ENCODE measurements at places on chromosomes 6 and 20.

DNA sequence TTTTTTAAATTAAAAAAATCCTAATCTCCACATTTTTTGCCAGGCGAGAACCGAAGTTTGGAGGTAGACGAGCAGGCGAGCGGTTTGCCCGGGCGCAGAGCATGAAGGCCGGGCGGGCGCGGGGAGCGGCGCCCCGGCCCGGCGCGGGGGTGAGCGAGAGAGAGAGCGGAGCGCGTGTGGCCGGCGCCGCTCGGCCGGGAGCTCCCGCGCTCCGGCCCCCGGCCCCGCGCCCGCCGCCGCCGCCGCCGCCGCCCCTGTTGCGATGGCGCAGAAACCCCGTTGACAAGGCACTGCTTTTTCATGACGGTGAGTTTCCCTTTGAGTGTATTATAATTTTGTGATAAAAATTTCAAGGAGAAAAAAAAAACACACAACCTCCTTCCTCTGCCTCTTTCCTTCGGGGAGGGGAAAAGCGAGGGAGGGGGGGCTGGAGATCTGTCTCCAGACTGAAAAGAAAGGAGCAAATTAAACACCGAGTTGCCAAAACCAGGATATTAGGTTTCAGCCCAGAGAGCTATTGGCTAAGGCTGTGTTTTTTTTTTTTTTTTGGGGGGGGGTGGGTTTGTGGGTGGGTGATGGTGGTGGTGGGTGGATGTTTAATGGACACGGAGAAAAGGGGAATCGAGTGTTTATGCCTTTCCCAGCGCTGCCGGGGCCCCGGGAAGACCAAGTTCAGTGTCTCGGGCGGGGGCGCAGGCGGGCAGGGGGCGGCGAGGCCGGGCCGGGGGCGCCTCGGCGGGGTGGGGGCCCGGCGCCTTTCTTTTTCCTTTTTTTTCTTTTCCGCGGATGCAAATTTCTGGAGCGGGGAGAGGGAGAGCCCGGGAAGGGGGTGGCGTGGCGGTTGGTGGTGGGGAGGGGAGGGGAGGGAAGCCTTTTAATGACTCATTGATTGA lies at the start of gene BICRAL:
BICRAL (plus strand) TSS at position 257 of the 893 bp plus-strand sequence. CDS start 39,971 bp downstream, outside the sequence.
- peak; percentile 55 for DNase-seq

DNA sequence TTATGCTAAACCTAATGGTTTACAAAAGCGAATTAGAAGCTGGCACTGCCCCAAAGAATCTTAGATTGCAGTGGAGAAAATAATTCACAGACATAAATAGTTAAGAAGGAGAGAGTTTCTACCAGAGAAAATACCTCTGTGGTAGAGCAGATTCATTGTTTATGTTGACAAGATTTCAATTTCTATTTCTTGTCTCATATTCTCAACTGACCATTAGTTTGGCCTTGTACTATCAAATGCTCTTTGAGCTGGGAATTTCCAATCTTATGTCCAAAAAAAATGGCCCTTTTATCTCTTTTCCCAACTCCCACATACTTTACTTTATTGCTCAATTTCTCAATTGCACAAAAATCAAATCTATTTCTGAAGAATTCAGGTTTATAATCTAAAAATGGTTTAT lies 804.1 kb upstream of the CITED2 start:
- DNase-seq: no peak

- no peak for DNase-seq
Measured at GRCh38 chr6:36834576-36835341, 4.5 kb downstream of the CPNE5 start.

DNA sequence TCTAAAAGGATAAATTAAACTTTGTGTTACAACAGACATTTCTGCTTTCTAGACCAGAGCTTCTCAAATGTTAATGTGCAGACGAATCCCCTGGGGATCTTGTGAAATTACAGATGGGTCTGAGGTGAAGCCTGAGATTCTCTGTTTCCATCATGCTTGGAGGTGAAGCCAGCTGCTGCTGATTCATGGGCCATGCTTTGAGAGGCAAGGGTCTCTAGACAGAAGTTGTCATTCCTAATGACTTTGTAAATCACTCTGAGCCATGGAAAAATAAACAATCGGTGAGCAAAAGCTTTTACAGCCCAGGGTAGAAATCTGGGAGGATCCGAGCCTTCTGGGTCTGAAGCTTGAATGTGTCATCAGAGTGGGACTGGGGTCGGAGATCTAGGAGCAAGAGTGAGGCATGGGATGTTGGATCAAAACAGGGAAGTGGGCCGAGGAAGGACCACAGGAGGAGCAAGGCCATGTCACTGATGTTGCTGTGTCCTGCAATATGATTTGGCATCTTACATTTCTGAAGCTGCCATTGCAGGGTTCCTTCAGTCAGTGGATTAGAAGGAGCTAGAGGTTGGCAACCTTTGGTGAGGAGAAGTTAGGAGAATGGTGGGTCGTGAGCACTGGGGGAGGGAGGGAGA lies 77.3 kb downstream of the TRMT11 start:
- DNase-seq: no peak

DNA sequence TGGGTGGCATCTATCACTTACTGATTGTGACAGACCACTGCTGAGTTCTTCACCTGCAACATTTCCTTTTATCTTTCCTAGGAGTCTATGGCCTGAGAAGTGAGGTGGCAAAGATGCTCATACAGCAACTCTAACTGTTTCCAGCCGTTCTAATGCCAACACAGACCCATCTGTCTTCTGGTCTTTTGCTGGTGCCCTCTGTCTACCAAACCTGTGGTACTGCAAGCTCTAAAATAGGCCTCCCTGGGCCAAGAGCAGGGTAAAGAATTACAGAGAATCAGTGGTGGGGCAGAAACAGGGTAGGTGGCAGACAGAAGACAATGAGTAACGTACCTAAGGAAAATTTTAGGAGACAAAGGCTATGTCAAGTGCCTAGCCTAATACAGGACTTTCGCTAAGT lies 611.0 kb upstream of the FLRT3 start:
- no peak for DNase-seq

GRCh38 chr20:43198607-43199006 lies 8.9 kb upstream of the PTPRT start:
- DNase-seq: no peak

DNA sequence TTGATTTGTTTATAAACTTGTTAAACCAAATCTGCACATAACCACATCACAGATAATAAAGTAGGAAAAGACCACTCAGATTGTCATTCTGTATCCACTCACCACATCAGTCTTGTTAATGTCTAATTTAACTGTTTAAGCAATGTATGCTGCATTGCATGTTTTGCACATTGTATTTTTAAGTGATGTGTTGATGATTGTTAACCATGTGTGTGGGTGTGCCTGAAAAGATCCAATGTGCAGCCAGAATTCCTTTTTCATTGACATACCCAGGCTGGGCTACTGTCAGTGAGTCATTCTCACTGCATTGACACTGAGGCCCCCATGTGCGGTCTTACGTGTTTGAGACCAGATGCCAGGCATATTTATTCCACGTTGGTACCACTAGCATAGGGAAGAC lies 167.3 kb downstream of the TRMT11 start:
- DNase-seq: no peak

DNA sequence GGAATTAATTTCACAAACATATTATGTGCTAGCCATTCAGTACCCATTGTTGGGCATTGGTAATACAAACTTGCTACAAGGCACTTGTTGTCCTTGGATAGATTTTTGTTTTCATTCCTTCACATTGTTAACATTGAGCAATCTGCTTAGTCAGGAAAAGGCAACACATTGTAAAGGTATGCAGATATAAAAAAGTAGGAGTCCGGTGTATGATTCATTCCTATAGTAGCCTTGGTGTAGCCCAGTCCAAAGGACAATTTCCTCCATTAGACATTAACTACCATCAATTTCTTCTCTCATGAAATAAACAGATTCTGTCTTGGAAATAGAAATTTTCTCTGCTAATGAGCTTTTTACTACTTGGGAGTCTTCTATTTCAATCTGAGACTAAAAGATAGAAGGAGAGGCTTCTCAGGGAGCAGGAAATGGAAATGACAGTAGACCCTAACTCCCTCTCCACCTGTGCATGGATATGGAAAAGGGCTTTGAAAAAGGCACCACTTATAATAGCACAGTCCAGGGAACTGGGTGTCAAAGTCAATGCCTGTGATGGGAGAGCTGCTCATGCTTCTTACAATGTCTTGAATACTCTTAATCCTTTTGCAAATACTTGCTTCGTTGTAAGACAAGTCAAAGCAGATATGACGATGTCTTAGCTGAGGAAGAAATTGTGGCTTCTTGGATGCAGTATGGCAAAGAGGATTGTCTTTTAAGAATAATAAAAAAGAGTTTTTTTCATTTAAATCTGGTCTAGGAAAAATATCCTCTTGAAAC lies 369.4 kb upstream of the CITED2 start:
- DNase-seq: no peak
